ENCODE measurements at places on chromosomes 3 and 15.

- no peak overlapping the region for H3K27ac ChIP-seq
- no peaks in the 10 kb centered on the region for H3K4me1 ChIP-seq
- no peak for DNase-seq
- no peaks in the 10 kb centered on the region for H3K36me3 ChIP-seq
- H3K27me3 ChIP-seq, result no peaks in the 10 kb centered on the region
These were observed 164.4 kb downstream of the WDR76 start for GRCh38 chr15:43991206-43991605.

- no peaks in the 10 kb centered on the region for H3K27me3 ChIP-seq
- no peaks in the 10 kb centered on the region for H3K36me3 ChIP-seq
- DNase-seq, result no peak
- no peaks in the 10 kb centered on the region for H3K4me1 ChIP-seq
- H3K4me3 ChIP-seq, result no peak overlapping the region
- H3K27ac ChIP-seq, result no peak overlapping the region
These were observed 158.6 kb downstream of the CNTN6 start for GRCh38 chr3:1251282-1252060.

DNA sequence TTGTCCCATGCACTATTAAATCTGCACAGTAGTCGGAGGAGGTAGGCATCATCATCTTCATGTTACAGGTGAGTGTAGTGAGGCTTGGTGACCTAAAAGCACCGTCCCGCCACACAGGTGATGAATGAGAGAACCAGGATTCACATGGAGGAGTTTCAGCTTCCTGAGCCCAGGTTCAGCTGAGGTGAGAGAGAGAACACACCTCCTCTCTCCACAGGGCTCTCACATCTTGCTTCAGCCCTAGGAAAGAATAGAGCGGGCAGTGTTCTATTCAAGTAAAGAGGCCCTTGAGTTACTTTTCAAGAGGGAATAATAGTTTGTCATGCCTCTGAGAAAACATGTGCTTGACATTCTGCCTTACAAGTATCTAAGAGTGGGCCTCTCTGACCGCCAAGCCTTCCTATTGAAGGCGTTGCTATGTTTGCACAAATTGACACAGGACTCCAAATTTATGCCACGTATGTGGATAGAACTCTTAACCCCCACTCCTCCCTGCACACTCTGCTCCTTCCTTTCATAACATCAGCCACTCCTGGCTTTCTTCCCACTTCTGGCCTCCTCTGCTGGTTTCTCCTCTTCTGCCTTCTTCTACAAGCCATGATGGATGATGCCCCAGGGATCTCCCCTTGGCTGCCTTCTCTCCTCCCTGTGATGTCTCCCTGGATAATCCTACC, 138.3 kb upstream of the ABHD17C start:
- no peaks in the 10 kb centered on the region for H3K4me1 ChIP-seq
- no peak overlapping the region for H3K4me3 ChIP-seq
- H3K36me3 ChIP-seq, result no peaks in the 10 kb centered on the region
- no peak for DNase-seq
- no peak overlapping the region for H3K27ac ChIP-seq

DNA sequence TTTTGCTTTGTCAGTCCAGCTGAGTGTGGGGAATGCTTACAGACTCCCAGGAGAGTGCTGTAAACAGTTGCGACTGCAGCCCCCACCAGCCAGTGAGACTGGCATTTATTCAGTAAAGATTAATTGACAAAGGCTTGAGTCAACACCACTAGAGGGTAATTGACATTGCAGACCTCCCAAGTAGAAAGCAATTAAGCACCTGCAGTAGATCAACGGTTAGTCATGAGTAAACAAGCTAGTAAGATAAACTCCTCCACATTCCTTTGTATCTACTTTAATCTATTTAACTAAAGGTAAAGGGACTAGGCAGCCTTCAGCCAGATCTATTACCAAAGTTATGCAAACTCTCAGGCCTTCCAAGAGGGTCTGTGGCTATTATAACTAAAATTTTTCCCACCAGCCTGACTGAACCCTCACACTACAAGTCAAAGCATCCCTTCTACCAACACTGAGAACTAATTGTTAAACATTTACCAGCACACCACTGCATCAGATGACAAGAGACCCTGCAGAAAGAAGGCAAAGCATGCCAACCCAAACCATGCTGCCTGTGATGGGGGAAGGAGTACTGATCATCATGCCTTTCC, 30.5 kb upstream of the GALNT15 start:
- H3K4me3 ChIP-seq, result no peak overlapping the region
- no peaks in the 10 kb centered on the region for H3K36me3 ChIP-seq
- no peak for DNase-seq
- H3K4me1 ChIP-seq, result no peaks in the 10 kb centered on the region
- no peaks in the 10 kb centered on the region for H3K27me3 ChIP-seq

GRCh38 chr3:87486115-87486514, 209.7 kb upstream of the POU1F1 start:
- no peaks in the 10 kb centered on the region for H3K36me3 ChIP-seq
- DNase-seq, result no peak
- H3K4me1 ChIP-seq, result no peaks in the 10 kb centered on the region

DNA sequence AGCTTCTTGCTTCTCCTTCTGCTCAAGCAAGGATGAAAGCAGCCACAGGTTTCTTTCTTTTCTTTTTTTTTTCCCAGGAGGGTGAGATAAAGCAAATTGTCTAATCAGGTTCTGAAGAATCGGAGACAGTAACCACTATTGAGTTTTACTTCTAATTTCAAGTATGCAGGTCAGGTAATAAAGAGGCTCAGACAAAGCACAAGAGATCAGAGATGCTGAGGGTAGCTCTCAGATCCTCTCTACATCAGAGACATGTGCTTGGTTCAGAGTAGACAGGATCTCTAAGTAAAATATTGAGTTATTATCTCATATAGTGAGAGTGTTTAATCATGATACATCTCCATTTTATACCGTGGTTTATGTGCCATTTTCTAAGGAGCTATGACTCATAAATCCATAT, 168.5 kb downstream of the NFKBIZ start:
- no peak overlapping the region for H3K27ac ChIP-seq
- no peak for DNase-seq
- no peaks in the 10 kb centered on the region for H3K4me1 ChIP-seq
- H3K27me3 ChIP-seq, result no peaks in the 10 kb centered on the region
- H3K36me3 ChIP-seq, result no peaks in the 10 kb centered on the region

- DNase-seq, result no peak
- H3K4me3 ChIP-seq, result no peak overlapping the region
- no peaks in the 10 kb centered on the region for H3K36me3 ChIP-seq
- H3K27ac ChIP-seq, result no peak overlapping the region
These were observed 230.3 kb upstream of the TBL1XR1 start for GRCh38 chr3:177427540-177427939.

DNA sequence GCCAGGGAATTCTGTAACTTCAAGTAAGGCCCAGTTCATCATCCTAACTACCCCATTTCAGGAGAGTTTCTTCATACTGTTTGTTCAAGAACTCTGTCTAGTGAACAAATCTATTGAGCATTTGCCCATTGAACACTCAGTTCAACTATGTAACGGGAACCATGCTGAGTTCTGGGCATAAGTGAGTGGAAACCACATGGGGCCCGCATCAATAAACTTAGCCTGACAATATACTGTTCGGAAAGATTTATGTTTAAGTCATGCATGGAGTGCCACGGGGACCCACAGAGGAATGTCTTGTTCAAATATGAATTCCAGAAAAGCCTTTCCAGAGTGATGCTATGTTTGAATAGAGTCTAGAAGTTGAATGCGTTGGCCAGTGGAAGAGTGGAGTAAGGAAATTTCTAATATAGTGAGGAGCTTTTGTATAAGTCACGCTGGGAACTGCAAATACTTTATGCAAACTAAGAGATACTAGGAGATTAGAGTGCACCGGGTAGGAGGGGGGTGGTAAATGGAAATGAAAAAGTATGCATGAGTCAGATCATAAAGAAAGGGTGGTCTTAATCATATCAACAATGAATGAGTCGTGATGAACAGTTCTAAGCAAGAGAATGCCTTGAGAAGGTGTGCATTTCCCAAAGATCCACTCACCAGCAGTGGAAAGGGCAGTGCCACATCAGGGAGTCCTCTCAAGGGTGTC, 279.8 kb downstream of the VPS13C start:
- H3K4me1 ChIP-seq, result no peaks in the 10 kb centered on the region
- H3K36me3 ChIP-seq, result no peaks in the 10 kb centered on the region
- no peak overlapping the region for H3K27ac ChIP-seq
- no peak for DNase-seq
- no peaks in the 10 kb centered on the region for H3K27me3 ChIP-seq
- H3K4me3 ChIP-seq, result no peak overlapping the region

DNA sequence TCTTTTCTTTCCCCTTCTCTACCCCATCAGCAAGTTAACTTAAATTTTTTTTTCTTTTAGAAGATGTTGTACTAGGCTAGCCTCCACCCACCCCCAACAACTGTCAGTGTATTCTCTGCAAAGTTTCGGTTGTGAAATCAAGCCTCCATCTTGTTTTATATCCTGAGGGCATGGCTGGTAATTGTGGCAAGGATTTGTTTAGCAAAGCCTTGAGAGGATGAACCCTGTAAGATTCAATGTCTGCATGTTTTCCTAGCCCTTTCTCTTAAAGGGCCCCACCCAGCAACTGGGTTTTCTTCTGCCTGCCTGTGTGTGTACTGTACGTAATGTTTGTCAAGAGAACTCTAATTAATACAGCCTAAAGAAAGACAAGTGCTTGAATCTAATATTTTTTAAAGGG, 475.3 kb downstream of the FHIT start:
- no peaks in the 10 kb centered on the region for H3K4me1 ChIP-seq
- no peak overlapping the region for H3K4me3 ChIP-seq
- H3K27ac ChIP-seq, result no peak overlapping the region
- DNase-seq, result no peak
- H3K36me3 ChIP-seq, result no peaks in the 10 kb centered on the region

DNA sequence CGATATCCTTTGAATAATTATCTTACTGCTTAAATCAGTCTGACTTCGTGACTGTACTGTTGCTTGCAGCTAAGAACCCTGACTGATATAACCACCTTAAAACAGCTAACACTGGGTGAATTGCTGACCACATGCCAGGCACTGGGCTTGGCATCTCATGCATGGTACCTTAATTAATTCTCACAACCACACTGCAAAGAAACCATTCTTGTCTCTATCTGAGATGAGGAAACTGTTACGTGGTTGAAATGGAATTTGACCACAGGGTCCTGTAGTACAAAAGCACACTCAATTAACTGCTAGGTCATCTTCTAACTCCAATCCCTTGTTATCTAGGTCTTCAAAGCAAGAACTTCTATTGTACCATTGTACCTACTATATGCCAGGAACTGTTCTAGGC, 92.7 kb upstream of the PRICKLE2 start:
- no peaks in the 10 kb centered on the region for H3K27me3 ChIP-seq
- H3K27ac ChIP-seq, result no peak overlapping the region
- H3K4me3 ChIP-seq, result no peak overlapping the region
- H3K4me1 ChIP-seq, result no peaks in the 10 kb centered on the region
- H3K36me3 ChIP-seq, result no peaks in the 10 kb centered on the region

DNA sequence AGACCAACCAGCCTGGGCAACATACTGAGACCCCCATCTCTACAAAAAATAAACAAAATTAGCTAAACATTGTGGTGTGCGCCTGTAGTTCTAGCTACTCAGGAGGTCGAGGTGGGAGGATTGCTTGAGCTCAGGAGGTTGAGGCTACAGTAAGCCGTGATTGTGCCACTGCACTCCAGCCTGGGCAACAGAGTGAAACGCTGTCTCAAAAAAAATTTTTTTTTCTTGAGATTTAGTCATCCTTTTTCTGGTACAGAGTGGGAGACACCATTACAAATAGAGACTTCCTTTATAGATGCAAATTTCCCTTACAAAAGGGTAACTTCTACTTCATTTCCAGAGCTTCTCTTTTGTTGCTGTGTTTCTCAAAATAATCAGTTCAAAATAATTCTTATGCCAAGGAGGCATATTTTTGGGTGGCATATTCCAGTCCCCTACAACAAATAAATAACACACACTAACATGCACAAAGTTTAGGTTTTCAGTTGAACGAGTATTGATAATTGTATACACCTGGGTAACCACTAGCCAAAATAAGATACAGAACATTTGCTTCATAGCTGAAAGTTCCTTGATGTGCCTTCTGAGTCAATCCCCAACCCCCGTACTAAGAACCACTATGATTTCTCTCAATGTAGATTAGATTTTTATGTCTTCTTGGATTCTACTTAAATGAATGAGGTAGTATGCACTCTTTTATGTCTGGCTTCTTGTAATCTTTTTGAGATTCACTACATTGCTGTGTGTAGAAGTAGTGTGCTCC, 248.9 kb upstream of the PROK2 start:
- no peak overlapping the region for H3K4me3 ChIP-seq
- H3K36me3 ChIP-seq, result no peaks in the 10 kb centered on the region
- no peak for DNase-seq
- H3K27ac ChIP-seq, result no peak overlapping the region
- H3K27me3 ChIP-seq, result no peaks in the 10 kb centered on the region

DNA sequence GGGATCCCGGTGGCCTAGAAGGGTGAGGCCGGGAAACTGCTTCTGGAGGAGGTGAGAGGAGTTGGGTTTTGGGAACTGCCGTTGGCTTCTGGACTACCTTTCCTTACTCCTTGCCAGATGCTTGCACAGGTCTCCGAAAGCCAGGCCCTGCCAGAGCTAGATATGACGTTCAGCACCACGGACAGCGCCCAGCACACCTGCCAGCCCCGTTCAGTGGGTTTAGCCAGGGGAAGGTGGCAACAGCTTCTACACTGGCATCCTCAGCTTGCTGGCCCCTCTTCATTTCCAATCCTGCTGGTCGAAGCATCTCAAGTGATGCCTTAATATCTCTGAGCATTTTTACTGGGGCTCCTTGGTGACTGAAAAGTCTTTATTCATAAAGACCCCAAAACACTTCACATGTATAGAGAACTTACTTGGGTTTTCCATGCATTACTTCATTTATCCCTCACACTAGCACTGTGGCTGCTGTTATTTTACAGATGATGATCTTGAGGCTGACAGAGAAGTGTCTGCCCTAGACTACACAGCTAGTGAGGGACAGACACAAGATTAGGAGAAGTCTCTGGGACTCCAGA, 21.9 kb downstream of the HCN4 start:
- no peaks in the 10 kb centered on the region for H3K4me1 ChIP-seq
- H3K4me3 ChIP-seq, result no peak overlapping the region
- H3K27ac ChIP-seq, result no peak overlapping the region
- peaks cover 38% of the 10 kb centered on the region for H3K27me3 ChIP-seq
- H3K36me3 ChIP-seq, result no peaks in the 10 kb centered on the region

DNA sequence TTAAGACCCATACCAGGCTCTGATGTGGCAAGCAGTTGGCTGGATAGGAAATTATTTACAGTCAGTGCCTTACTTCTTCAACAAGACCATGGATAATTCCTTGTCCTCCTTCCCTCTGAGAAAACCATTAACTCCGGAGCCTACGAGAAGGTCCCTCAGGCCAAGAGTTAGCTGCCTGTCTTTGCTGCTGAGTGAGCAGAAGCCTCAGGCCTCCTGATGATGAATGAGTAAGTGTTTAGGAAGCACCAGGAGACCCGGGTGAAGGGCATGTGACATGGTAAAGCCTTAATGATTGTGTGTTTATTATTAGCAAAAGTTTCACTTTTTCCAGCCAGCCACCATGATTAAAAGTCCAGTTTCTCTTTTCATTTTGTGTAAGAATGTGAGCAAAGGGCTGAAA, 174.9 kb upstream of the TOPAZ1 start:
- no peaks in the 10 kb centered on the region for H3K36me3 ChIP-seq
- peaks cover 21% of the 10 kb centered on the region for H3K4me1 ChIP-seq
- no peaks in the 10 kb centered on the region for H3K27me3 ChIP-seq
- no peak overlapping the region for H3K4me3 ChIP-seq

GRCh38 chr15:69085325-69086081, 71.0 kb downstream of the NOX5 start:
- H3K27me3 ChIP-seq, result peaks cover 22% of the 10 kb centered on the region
- H3K36me3 ChIP-seq, result no peaks in the 10 kb centered on the region
- no peak overlapping the region for H3K27ac ChIP-seq
- H3K4me3 ChIP-seq, result no peak overlapping the region

Data from tibial artery (tissue), 4 donors.